Naive B cell (primary cell): ENCODE measurements at places on chromosomes 12 and 14.

GRCh38 chr12:7019043-7019569, 830 bp upstream of the LPCAT3 start:
- H3K4me1 ChIP-seq = peaks cover 20% of the 10 kb centered on the region
- H3K27me3 ChIP-seq = no peaks in the 10 kb centered on the region
- DNase-seq = no peak
- H3K36me3 ChIP-seq = peaks cover 1% of the 10 kb centered on the region
- peak overlapping the region; percentile 69 for H3K27ac ChIP-seq
- peak overlapping the region; percentile 84 for H3K4me3 ChIP-seq

DNA sequence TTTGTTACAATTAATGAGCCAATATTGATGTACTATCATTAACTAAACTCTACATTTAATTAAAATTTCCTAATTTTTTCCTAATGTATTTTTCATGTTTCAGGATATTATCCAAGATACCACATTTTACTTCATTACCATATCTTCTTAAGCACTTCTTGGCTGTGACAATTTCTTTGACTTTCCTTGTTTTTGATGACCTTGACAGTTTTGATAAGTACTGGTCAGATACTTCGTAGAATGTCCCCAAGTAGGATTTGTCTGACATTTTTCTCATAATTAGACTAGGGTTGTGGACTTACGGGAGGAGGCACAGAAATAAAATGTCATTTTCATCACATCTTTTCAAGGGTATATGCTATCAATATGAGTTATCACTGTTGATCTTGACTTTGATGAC, 700.9 kb downstream of the BCL11B start:
- H3K4me3 ChIP-seq = no peak overlapping the region
- no peak for DNase-seq
- H3K27me3 ChIP-seq = no peaks in the 10 kb centered on the region
- H3K4me1 ChIP-seq = no peaks in the 10 kb centered on the region

GRCh38 chr14:93744176-93744575, 44.1 kb downstream of the PRIMA1 start:
- no peaks in the 10 kb centered on the region for H3K27me3 ChIP-seq
- no peak for DNase-seq
- H3K27ac ChIP-seq = no peak overlapping the region
- no peaks in the 10 kb centered on the region for H3K4me1 ChIP-seq
- no peaks in the 10 kb centered on the region for H3K36me3 ChIP-seq

- H3K27ac ChIP-seq = no peak overlapping the region
- H3K36me3 ChIP-seq = no peaks in the 10 kb centered on the region
- H3K4me3 ChIP-seq = no peak overlapping the region
- H3K27me3 ChIP-seq = no peaks in the 10 kb centered on the region
- DNase-seq = no peak
Observed at GRCh38 chr14:86672080-86672479, 1142.1 kb downstream of the FLRT2 start.

- no peaks in the 10 kb centered on the region for H3K27me3 ChIP-seq
- no peaks in the 10 kb centered on the region for H3K36me3 ChIP-seq
- H3K4me1 ChIP-seq = no peaks in the 10 kb centered on the region
- DNase-seq = no peak
Observed at GRCh38 chr14:80084196-80084595, 127.1 kb downstream of the DIO2 start.

- DNase-seq = peak; percentile 7
- H3K36me3 ChIP-seq = no peaks in the 10 kb centered on the region
- peaks cover 4% of the 10 kb centered on the region for H3K4me1 ChIP-seq
- peaks cover 38% of the 10 kb centered on the region for H3K27me3 ChIP-seq
- H3K27ac ChIP-seq = no peak overlapping the region
Observed at GRCh38 chr12:54723379-54724256, 75.5 kb upstream of the DCD start.

DNA sequence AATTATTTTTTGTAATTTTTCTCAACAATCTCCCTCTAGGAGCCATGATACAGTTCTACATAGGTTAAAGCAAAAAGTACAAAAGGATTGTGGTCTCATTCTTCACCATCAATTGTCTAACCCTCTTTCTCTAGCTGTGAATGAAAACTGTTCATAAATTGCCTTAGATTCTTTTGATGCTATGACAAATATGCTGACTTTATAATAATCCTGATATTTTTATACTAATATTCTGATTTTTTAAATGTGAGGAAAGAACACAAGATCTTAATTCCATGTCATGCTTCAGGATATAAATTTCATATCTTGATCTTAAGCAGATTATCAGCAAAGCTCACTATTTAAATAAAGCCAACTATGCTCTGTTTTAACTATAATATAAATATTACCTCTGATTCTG, 75.4 kb downstream of the KIF21A start:
- no peaks in the 10 kb centered on the region for H3K27me3 ChIP-seq
- no peaks in the 10 kb centered on the region for H3K36me3 ChIP-seq
- no peak for DNase-seq
- H3K4me3 ChIP-seq = no peak overlapping the region
- H3K4me1 ChIP-seq = no peaks in the 10 kb centered on the region

DNA sequence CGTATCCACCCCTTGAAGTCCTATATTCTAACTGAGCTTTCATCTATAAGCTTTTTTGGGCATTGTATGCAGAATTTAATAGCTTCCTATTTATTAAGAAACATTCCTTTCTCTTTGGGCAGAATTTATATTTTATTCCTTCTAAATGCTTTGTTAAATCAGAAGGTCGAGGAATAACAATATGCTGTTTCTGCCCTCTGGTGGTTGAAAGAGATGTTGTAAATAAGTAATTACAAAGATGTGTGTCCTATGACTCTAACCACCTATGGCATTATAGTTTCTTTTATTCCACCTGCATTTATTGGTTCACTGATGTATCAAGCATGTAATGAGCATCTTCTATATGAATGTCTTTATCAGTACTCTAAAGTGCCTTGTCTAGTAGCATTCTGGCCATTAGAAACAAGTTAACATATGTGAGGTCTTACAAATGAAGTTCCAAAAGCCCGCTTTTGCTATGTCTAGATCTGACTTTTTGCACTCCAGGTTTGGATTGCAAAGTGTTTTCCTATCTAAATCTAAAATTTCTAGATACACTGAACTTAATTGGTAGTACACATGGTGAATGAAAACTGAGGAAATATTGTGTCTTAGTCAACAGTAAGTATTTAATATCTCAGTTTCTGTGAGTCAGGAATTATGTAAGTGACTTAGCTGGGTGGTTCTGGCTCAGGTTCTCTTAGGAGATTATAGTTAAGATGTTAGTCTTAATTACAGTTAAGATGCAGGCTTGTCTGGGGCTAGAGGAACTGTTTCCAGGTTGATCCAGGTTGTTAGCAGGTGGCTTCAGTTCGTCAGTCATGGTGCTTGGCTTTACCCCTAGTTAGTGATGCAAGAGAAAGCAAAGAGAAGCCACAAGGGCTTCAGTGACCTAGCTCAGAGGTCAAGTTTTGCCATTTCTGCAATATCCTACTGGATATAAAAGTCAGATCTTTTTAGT, 57.5 kb downstream of the PLEKHA5 start:
- no peaks in the 10 kb centered on the region for H3K36me3 ChIP-seq
- DNase-seq = no peak
- H3K4me3 ChIP-seq = no peak overlapping the region
- no peaks in the 10 kb centered on the region for H3K4me1 ChIP-seq

DNA sequence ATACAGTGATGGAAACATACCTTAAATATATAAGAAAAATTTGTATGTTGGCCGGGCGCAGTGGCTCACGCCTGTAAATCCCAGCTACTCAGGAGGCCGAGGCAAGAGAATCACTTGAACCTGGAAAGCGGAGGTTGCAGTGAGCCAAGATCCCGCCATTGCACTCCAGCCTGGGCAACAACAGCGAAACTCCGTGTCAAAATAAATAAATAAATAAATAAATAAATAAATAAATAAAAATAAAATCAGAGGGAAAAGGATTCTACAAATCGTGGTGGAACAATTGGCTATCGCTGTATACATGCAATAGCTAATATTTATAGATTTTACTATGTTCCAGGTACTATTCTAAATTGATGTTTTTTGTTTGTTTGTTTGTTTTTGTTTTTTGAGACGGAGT, 1.7 kb upstream of the ATF7 start:
- H3K4me1 ChIP-seq = peaks cover 28% of the 10 kb centered on the region
- no peaks in the 10 kb centered on the region for H3K36me3 ChIP-seq
- no peaks in the 10 kb centered on the region for H3K27me3 ChIP-seq
- no peak overlapping the region for H3K27ac ChIP-seq

- peaks cover 17% of the 10 kb centered on the region for H3K4me1 ChIP-seq
- peaks cover 33% of the 10 kb centered on the region for H3K27me3 ChIP-seq
- peak within 1 kb of the TSS; percentile 94 for H3K4me3 ChIP-seq
- peak; percentile 21 for DNase-seq
- H3K27ac ChIP-seq = peak within 1 kb of the TSS; percentile 86
- H3K36me3 ChIP-seq = peaks cover 11% of the 10 kb centered on the region
Observed at GRCh38 chr14:50943943-50944646, at the start of gene PYGL. Gene PYGL, minus strand, starts transcription at chr14:50944483. Its CDS starts 80 bp downstream, at chr14:50944403.

DNA sequence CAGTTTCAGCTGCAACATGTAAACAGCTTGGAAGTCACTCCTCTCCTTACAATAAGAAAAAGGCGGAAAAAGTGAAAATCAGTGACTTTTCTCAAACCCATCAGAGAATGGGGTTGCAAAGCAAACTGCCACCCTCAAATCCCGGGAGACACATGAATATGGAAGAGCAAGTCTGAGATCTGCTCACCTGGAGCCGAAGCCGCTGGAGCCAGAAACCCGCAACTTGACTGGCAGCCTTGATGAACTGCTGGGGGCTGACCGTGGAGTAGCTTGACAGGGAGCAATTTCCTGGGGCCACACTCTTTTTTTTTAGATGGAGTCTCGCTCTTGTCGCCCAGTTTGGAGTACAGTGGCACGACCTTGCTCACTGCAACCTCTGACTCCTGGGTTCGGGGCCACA, 208.2 kb downstream of the KIF26A start:
- H3K27ac ChIP-seq = no peak overlapping the region
- H3K27me3 ChIP-seq = peaks cover 61% of the 10 kb centered on the region
- H3K4me1 ChIP-seq = no peaks in the 10 kb centered on the region
- H3K4me3 ChIP-seq = no peak overlapping the region
- H3K36me3 ChIP-seq = no peaks in the 10 kb centered on the region
- DNase-seq = no peak

- DNase-seq = no peak
- no peaks in the 10 kb centered on the region for H3K27me3 ChIP-seq
- no peaks in the 10 kb centered on the region for H3K36me3 ChIP-seq
- no peak overlapping the region for H3K4me3 ChIP-seq
- H3K4me1 ChIP-seq = no peaks in the 10 kb centered on the region
Observed at GRCh38 chr12:21989819-21990412, 48.7 kb upstream of the ABCC9 start.

- H3K27ac ChIP-seq = no peak overlapping the region
- no peaks in the 10 kb centered on the region for H3K27me3 ChIP-seq
- peaks cover under 1% of the 10 kb centered on the region for H3K36me3 ChIP-seq
Observed at GRCh38 chr12:57739914-57740538, 1.5 kb upstream of the AGAP2 start.

- no peak overlapping the region for H3K4me3 ChIP-seq
- H3K27ac ChIP-seq = no peak overlapping the region
- H3K36me3 ChIP-seq = no peaks in the 10 kb centered on the region
- DNase-seq = no peak
- no peaks in the 10 kb centered on the region for H3K4me1 ChIP-seq
Observed at GRCh38 chr14:33930439-33930838, 20.4 kb downstream of the EGLN3 start.

DNA sequence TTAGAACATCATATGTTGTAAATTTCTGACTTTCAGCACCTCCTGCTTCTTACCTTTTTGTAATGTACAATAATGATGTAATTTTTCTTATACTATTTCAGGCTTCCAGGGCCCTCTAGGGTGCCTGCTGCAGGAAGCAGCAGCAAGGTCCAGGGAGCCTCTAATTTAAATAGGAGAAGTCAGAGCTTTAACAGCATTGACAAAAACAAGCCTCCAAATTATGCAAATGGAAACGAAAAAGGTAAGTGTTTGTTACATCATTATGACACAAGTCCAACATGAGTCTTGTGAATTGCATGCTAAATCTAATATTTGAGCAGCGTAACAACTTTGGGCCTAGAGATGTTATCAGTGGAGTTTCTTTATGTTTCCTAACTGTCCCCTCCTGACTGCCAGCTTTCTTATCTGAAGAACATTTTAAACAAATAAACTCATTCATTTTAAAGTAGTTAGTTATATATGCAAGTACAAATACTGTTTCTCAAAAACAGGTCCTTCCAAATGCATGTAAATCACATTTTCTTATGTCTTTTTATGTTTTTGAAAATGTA, 167.6 kb downstream of the NAV3 start:
- H3K4me3 ChIP-seq = no peak overlapping the region
- no peak for DNase-seq
- H3K36me3 ChIP-seq = no peaks in the 10 kb centered on the region
- H3K4me1 ChIP-seq = peaks cover 17% of the 10 kb centered on the region
- H3K27ac ChIP-seq = no peak overlapping the region
- H3K27me3 ChIP-seq = no peaks in the 10 kb centered on the region

- no peak overlapping the region for H3K4me3 ChIP-seq
- H3K4me1 ChIP-seq = no peaks in the 10 kb centered on the region
- no peak for DNase-seq
- H3K27me3 ChIP-seq = no peaks in the 10 kb centered on the region
- H3K36me3 ChIP-seq = no peaks in the 10 kb centered on the region
Observed at GRCh38 chr14:30500222-30500621, 58.7 kb upstream of the G2E3 start.

GRCh38 chr12:2673966-2674810, 120.6 kb upstream of the FKBP4 start:
- no peak overlapping the region for H3K27ac ChIP-seq
- no peak overlapping the region for H3K4me3 ChIP-seq
- DNase-seq = no peak
- no peaks in the 10 kb centered on the region for H3K4me1 ChIP-seq
